Common myeloid progenitor, CD34-positive (primary cell): ENCODE measurements at places on chromosomes 7 and 10.

- no peak for DNase-seq
Measured at GRCh38 chr7:25347360-25348066, 119.2 kb upstream of the NPVF start.

DNA sequence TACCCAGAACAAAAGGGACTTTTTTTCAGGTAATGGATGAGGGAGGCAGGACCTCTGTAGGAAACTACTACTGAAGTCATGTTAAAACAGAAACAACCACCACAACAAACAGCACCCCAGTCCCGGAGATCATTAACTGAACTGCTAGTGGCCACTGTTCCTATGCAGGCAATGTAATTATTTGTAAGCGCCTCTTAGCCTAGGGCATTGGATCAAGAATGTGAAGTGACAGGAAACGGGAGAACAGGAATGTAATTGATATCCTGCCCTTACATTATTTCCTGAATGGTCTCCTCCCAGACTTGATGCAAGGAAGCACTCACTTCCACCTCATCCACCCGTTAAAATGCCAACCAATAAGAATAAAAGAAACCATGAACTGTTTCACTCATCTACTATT is 16.7 kb upstream of the GAD2 start:
- DNase-seq, result no peak

- DNase-seq, result peak; percentile 33
Measured at GRCh38 chr7:45021604-45022296, 21.7 kb downstream of the CCM2 start.

- DNase-seq, result no peak
Measured at GRCh38 chr10:82213784-82214183, 338.8 kb downstream of the NRG3 start.

- DNase-seq, result no peak
Measured at GRCh38 chr7:138278601-138279000, 181.5 kb upstream of the TRIM24 start.

- DNase-seq, result no peak
Measured at GRCh38 chr7:45589915-45590678, 15.9 kb downstream of the ADCY1 start.

GRCh38 chr7:130210181-130210935 is 2.7 kb downstream of the SSMEM1 start:
- no peak for DNase-seq

GRCh38 chr7:111082351-111082750 is 8.6 kb upstream of the LRRN3 start:
- DNase-seq, result no peak

DNA sequence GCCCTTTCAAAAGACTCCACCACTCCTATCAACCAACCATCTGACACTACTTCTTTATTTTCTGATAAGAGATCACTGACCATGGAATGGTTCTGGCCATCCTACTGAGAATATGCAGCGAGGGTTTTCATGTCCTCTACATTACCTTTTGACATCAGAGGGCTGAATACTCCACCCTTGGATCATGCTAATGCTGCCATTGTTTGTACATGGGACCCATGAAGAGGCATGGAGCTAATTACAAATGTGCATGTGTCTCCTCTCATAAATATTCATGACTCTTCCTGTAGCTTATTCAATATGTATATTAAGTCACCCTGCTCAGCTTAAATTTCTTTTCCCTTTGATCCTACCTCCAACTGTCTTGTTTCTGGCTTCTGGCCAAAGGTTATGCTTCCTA is 1065.8 kb upstream of the GHITM start:
- DNase-seq, result no peak

GRCh38 chr10:130559547-130559880 is 423.3 kb downstream of the GLRX3 start:
- no peak for DNase-seq

GRCh38 chr10:104028823-104029520 is 56.7 kb downstream of the COL17A1 start:
- DNase-seq, result no peak

GRCh38 chr7:106736508-106737201 is 75.7 kb upstream of the CCDC71L start:
- DNase-seq, result peak; percentile 80

DNA sequence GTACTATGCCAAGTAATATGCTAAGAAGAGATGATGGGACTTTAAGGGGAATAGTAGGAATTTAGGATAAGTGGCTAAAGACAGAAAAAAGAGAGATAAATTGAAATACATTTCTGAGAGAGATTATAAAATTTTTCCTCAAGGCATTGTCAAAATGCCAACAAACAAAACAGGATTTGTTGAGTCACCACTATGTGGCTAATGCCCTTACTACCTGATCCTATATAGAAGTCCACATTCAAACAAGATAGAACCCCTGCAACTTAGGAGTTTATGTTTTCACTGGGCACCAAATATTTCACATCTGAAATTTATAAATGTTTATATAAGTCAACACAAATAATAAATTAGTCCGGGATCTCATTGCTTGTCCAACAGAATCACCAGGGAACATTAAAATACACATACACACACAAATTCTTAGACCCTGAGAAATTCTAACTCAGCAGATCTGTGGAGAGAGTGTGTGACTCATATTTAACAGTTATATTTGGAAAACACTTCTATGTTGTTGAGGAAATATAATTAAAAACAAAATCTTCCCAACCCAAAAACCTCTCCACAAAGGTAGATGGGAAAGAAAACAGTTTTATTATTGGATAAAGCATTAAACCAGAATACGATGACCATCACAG is 154.3 kb downstream of the PPP1R3A start:
- no peak for DNase-seq

GRCh38 chr10:4022473-4022872 is 237.5 kb upstream of the KLF6 start:
- no peak for DNase-seq

- DNase-seq, result no peak
Measured at GRCh38 chr10:132152896-132153580, 33.7 kb upstream of the DPYSL4 start.

DNA sequence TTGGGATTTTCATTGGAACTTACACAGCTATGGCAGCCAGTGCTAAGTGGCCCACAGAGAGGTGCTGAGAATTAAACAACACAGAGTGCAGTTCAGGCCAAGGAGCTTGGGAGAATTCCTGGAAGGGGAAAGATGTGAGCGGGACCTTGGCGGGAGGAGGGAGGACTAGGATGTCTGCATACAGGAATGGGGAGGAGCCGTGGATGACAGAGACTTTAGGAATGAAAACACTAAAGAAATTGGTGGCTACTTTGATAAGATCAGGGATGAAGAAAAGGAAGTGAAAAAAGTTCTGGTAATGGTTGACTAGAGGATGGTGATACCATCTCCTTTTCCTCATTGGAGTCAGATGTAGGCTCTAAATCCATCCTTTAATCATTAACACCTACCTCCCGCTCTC is 234.2 kb upstream of the FZD8 start:
- DNase-seq, result no peak

- no peak for DNase-seq
Measured at GRCh38 chr10:5551531-5552375, 27.0 kb downstream of the CALML3 start.

DNA sequence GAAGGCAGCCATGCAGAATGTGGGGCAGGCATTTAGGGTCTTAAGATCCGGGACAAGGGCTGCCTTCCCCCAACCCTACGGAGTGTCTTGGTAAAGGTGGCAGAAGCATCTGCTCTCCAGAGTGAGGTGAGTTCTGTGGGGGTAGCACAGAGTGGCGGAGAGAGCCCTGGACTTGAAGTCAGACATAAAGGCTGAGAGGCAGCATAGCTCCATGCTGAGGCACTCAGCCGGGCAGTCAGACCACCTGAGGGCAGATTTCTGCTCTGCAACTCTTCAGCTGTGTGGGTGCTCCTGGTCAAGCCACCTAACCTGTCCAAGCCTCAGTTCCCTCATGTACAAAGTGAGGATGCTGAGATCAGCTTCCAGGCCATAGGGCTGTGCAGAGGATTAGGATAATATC is 81.0 kb downstream of the CRTAC1 start:
- DNase-seq, result no peak

DNA sequence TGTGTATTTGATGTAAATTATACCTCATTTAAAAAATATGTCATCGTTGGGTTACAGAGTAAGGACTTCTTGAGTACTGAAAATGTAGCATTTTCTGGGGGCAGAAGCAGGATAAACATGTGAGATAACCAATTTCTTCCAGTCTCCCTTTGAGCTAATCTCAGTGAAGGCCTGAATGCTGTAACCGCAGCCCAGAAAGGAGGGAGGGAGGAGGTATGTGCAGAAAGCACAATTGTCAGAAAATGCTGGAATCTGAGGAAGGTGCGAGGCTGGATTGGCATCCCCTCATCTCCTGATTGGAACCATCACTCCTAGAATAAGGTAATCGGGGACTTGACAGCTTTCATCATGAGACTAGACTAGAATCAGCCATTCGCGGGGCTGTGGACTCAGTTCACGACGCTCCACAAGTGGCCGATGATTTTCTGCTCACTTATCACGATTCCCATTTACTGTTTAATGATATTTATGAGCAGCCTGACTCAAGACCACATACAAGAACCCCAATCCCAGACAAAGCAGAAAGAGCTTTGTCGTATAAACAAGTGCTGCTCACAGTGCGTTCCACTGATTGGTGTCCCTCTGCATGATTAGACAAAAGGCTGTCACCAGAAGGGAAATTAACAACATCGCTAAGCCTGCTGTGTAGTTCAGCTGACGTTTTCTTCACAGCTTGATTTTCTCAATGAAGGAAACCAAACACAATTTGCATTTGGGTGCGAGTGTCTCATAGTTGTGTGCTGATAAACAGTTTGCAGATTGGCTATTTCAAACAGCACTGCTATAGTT is 93.2 kb downstream of the SVIL start:
- no peak for DNase-seq

DNA sequence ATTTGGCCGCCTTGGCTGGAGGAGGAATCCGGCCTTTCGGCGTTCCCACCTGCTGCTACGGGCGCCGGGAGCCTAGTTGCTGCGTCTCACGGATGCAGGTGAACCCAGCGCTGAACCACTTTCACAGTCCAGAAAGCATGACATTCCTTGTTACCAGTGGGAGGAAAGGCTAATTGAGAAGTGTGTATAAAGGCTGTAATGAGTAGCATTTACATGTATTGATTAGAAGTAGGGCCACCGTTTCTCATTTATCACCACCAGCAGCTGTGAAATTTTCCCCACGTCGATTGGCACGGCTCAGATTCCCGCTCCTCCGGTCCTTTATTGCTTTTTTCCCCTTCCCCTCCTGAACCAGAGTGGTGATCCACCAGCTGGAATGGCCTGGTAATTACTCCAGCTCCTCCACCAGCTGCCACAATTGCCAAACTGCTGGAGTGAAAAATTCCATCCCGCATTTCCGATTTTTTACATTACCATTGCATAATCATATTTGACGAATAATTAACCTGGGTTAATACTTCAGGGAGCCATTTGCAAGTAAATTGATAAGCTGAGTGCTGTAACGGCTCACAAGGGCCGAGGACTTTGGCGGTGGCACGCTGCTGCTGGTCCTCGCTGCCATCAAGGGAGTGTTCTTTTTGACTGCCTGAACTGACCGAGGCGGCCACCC is 153.3 kb downstream of the POU6F2 start:
- DNase-seq, result no peak

DNA sequence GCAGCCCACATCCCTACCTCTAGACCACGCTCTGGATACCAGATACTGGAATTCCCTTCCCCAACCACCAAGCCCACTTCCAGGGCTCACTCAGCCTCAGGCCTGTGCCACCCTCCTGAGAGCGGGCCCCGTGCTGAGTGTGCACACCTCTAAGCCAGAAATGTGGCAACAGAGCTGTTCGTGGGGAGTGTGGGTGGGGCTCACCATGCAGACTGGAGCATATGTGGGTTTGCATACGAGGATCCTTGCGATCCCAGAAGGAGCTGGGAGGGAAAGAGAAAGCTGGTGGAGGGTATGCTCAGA is 13.0 kb upstream of the LIMK1 start:
- DNase-seq, result no peak

DNA sequence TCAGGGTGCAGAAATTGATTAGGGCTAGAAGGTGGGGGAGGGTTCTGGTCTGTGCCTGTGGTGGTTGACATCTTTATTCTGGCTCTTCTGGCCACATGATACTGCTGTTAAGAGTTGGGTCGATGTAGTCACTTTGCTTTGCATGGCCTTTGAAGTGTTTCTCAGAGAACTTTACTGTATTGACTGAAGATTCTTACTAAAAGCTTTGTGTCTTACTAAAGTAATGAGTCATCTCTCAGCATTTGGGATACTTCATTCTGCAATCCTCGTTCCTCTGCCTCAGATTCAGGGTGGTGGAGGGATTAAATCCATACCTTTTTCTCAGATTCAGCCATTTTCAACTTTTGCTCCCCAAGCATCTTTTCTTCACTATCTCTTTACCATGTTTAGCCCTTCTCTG is 38.6 kb downstream of the STEAP4 start:
- no peak for DNase-seq

DNA sequence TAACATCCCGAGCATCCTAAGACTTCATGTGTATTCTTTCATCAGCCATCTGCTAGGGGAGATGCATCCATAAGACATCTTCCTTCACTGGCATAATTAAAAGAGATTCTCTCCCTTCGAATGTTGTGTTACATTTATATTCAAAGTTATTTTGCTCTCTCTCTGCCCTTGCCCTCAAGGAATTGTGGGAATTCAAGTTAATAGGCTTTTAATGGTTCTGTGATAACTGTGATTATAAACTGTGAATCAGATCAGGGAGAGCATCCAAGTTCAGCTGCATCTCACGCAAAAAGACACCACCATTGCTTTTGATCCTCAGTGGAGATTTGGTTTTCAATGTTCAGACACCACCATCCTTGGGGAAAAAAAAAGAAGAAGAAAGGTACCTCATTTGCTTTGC is 9.2 kb upstream of the TEX36 start:
- DNase-seq, result no peak

DNA sequence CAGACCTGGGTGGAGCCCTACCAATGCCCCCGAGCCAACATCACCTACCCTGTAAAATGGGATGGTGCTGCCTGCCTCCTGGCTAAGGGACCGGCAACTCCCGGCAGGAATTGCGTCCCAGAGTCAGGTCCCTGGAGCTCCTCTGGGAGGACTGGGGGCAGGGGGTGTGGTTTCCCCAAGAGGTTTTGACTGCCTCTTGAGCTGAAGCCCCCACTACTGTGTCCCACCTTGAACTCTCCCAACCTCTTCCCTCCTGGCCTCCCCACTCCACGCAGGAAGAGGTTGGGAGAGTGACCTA is 1.3 kb downstream of the SH2B2 start:
- DNase-seq, result no peak

DNA sequence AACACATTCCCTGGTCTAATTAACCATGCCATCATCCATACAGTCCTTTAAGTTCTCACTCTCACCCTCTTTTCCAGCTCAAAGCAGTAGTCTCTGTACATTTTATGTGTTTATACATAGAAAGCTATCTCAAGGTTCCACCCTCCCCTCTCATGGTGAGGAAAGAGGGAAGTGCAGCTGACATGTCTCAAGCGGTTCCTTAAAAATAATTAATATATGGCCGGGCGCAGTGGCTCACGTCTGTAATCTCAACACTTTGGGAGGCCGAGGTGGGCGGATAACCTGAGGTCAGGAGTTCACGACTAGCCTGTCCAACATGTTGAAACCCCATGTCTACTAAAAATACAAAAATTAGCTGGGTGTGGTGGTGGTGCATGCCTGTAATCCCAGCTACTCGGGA is 36.7 kb downstream of the ZC3HAV1 start:
- peak; percentile 32 for DNase-seq

GRCh38 chr7:100629117-100629716 is 12.1 kb downstream of the TFR2 start:
- DNase-seq, result peak; percentile 39
